ENCODE measurements at places on chromosomes 13 and 19. TPM values are rescaled to one million over a fixed set of nuclear protein-coding genes. Genes with fewer than 3 reads are reported as not detected.

DNA sequence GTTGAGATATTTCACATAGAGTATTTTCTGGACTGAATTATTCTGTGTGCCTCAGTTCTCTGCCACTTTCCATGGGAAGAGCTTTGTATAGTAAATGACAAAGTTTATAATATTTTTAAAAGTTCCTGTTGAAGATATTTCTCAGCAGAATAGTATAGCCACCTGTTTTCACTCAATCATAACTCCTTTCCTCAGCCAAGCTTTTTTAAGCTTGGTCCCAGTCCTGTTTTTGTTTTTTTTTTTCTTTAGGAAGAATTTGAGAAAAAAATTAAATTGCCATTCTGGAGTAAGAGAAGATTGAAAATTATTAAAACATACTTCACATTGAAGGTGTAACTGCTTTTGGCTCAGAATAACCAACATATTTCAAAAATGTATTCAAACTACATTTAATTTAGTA is 55.5 kb downstream of the ENOX1 start:
- no peak for DNase-seq
- no peak overlapping the region for H3K27ac ChIP-seq
- no peaks in the 10 kb centered on the region for H3K36me3 ChIP-seq
- peaks cover 15% of the 10 kb centered on the region for H3K27me3 ChIP-seq
- H3K4me3 ChIP-seq: no peak overlapping the region

Gene LGALS4
- total RNA-seq: 0.33 TPM

Gene ZNF317
- total RNA-seq: 31.8 TPM

Gene LRRC63
- 0.63 TPM for total RNA-seq

Gene PSG11
- not detected for total RNA-seq
